CD4-positive, alpha-beta T cell treated with Interleukin-15 for 4 hours (primary cell): ENCODE measurements at places on chromosomes 1 and 21.

DNA sequence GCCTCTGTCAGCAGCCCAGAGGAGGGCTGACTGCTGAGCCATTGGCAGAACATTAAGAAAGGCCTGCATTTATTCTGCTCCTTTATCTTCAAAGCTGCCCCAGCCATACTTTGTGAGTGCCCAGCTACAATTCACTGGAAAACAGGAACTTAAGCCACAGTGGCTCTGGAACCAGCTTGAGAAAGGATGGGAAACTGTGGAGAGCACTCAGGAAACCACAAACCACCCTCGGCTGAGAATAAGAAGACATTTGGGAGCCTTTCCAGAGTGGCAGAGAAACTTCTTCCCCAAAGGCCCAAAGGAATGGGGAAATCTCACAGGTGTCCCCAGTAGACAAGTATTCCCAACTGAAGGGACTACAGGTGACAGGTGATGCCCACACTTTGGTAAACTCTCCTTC lies 1.8 kb downstream of the LAMB3 start:
- DNase-seq: no peak

GRCh38 chr1:69824932-69825331 lies 257.2 kb downstream of the LRRC7 start:
- no peak for DNase-seq

- DNase-seq: no peak
Measured at GRCh38 chr1:228004856-228005462, 1.8 kb upstream of the WNT3A start.

- no peak for DNase-seq
Measured at GRCh38 chr21:26457817-26458216, 115.3 kb downstream of the CYYR1 start.

DNA sequence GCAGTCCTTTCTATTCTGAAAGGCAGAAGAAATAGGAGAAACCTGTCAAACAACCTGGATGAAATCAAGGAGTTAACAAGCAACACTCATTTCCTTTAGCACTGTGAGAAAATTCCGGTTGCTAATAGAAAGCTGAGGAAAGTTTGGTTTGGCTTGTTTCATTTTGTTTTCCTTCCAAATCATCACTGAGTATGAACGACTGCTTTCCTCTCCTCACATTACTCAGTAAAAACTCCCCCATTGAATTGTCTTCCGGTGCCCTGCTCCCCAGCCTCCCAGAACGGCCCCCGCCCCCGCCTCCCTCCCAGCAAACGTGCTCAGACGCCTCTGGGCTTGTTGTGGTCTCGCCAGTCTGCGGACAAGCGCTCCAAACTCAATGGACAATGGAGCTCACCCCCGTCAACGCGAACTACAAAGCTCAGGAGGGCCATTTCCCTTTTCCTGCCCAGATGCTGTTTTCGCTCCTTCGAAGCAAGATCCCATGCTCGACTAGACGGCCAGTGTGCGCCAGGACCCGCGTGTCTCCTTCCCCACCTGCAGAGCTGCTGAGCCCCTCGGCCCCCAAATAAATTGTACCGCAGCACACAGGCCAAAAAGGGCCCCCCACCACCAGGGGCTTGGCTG lies 747 bp downstream of the STX6 start:
- peak; percentile 51 for DNase-seq

DNA sequence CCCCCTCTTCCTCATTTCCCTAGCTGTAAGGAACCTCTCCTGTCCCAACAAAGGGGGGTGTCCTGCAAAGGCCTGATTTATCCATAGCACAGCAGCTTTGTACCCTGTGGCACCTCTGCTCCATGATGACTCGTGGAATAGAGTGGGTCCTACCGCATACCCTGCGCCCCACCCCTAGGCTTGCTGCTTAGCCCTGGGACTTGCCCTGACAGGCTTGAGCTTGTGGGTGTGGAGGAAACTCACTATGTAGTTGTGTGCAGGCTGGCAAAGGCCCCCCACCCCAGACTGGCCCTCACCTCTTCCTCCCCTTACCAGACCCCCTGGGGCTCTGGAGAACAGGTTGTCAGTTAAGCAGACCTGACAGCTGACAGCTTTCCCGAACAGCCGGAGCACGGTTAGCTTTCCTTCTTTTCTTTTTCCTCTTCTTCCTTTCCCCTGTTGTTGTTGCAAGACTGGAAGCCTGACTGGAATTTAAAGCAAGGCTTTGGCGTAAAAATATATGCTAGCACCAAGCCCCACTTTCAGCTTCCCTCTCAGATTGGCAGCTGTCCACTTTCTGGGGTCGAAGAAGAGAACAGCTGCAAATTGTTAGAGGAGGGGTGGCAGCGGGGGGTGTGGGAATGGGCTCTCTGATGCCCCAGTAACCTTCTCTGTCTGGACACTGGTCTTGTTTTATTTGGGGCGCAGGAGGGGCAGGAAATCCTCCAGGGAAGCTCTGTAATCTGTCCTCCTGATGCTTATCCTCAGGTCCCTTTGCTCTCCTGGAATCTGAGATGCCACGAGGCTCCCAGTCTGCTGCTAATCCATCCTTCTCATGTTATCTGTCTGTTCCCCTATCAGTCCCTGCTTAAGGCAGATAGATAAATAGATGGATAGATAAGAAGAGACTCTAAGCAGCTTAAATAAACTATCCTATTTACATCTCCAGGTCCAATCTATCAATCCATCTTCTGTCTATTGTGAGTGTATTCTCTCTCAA lies 134.6 kb downstream of the BRINP2 start:
- no peak for DNase-seq

GRCh38 chr1:69506721-69507120 lies 61.0 kb upstream of the LRRC7 start:
- no peak for DNase-seq

GRCh38 chr1:90593312-90593711 lies 123.8 kb downstream of the BARHL2 start:
- DNase-seq: no peak

DNA sequence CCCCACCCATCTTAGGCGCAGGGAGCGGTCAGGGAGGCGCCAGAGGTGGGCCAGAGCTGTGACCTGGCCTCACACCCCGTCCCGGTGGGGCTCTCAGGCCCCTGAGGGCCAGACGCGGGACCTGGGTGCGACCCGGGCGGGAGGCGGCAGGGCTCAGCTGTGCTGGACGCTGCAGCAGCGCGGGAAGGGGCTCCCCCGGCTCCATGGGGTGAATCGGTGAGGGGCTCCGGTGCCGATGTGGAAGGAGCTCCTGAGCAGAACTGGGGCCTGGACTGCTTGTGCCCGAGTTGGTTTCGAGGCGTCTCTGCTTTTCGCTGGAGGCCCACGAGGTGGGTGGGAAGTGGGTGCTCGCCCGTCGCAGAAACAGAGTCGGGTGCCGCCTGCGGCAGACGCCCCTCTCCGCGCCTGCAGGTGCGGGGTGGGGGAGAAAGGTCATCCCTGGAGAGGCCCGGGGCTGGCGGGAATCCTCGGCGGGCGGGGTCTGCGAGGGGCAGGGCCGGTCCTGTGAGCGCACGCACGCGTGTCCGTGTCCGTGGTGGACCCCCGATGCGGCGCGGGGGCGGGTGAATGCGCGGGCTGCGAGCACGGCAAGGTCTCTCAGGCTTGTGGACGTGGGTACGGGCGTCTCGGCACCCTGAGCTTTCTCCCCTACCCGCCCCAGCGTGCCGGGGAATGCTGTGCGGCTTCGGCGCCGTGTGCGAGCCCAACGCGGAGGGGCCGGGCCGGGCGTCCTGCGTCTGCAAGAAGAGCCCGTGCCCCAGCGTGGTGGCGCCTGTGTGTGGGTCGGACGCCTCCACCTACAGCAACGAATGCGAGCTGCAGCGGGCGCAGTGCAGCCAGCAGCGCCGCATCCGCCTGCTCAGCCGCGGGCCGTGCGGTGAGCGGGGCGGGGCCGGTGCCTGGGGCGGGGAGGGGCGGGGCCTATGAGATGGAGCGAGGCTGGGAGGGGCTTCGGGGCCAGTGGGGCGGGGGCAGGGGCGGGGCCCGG lies 20.4 kb downstream of the AGRN start:
- DNase-seq: peak; percentile 70

GRCh38 chr1:114627107-114627506 lies 42.7 kb downstream of the DENND2C start:
- DNase-seq: no peak

DNA sequence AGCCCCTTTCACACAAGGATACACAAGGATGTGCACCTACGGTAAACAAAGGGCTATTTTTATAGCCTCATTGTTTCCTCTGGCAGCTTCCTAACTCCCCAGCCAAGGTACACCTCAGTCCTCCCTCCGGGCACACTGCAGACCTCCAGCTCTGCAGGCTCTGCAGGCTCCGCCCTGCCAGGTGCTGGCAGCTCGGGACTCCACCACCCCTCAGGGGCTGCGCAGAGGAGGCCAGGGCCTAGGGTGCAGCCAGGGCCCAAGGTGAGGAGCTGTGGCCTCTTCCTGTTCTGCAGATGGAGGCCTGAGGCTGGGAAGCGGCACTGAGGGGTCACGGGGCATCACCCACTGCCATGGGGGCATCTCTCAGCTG lies 19.8 kb upstream of the CLSTN1 start:
- no peak for DNase-seq

GRCh38 chr1:230542054-230542453 lies 100.2 kb upstream of the COG2 start:
- DNase-seq: no peak

- DNase-seq: no peak
Measured at GRCh38 chr1:59580257-59580656, 234.5 kb upstream of the HOOK1 start.

GRCh38 chr1:5908461-5909375 lies 83.5 kb downstream of the NPHP4 start:
- DNase-seq: no peak

DNA sequence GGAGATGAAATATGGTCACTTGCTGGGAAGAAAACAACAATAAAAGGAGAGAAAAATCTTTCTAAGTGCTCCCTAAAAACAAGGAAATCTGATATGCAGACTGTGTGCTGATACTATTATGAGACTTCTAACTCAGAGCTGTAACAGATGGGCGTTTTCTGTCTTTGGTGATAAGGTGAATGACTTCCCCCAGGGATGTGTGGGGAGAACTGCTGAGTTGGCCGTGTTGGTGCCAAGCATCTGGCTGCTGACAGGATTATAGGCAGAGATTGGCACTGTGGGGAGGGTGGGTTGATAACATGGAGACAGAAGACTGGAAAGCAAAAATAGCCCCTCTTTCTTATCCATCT lies 438.5 kb upstream of the PLXNA2 start:
- no peak for DNase-seq

DNA sequence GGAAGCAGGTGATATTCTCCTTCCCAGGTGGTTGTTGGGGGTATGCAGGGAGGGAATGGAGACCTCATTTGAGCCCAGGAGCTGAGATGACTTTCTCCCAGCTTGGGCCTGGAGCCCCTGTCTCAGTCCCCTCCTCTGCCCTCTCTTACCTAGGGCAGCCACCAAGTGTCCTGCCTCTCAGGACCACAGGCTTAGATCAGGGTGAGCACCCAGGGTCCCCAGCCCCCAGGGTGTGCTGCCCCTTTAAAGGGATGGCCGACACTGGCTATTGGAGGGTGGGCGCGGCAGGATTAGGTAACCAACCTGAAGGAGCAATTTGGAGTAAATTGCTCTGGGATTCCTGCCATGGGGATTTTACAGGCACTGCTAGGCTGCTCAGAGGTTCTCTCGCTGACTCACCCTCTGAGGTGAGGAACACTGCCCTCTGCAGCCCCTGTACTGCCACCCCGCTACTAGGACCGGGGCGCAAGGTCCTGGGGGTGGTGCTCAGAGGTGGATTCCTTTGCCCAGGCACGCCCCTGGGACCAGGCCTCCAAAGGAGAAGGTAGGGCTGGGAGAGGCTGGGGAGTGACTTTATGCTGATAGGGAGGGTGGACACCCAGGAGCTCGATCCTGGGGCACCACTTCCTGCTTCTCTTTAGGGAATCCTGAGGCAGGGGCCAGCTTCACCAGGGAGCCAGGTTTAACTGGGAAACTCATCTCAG lies 1.5 kb downstream of the RPS6KA1 start:
- DNase-seq: no peak

- peak; percentile 65 for DNase-seq
Measured at GRCh38 chr1:161044535-161044907, 1.3 kb downstream of the USF1 start.

GRCh38 chr1:162397039-162397448 lies 14.9 kb downstream of the SH2D1B start:
- DNase-seq: no peak

DNA sequence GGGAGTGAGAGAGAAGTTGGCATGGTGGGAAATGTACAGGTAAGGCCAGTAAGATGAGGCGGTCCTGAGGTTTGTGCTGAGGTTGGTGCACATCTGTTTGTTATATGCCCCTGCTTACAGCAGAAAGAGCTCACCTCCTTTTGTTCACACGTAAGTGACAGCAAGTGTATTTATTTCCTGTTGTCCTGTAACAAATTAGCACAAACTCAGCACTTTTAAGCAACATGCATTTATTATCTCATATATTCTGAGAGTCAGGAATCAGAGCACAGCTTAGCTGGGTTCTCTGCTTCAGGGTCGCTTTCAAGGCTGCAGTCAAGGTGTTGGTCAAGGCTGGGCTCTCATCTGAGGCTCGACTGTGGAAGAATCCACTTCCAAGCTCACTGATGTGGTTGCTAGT lies 45.8 kb downstream of the TENT5C start:
- DNase-seq: no peak

DNA sequence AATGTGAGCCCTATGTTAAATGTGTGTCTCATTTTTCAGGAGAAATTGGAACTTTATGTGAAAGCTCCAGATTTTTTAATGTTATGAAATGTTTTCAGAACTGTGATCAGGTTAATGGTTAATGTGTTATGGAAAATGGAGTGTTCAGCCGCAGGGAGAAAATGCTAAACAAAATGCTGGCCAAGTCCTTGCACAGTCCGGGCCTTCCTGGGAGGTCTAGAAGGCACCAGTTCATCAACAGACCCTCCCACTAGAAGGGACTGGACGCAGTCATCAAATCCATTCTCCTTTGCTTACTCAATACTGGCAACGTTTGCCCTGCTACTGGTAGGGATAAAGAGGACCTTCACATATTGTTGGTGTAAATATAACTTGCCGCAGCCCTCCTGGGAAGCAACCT lies 43.4 kb downstream of the VWA5B1 start:
- DNase-seq: no peak

GRCh38 chr21:27363719-27364477 lies 397.0 kb upstream of the ADAMTS5 start:
- DNase-seq: no peak

DNA sequence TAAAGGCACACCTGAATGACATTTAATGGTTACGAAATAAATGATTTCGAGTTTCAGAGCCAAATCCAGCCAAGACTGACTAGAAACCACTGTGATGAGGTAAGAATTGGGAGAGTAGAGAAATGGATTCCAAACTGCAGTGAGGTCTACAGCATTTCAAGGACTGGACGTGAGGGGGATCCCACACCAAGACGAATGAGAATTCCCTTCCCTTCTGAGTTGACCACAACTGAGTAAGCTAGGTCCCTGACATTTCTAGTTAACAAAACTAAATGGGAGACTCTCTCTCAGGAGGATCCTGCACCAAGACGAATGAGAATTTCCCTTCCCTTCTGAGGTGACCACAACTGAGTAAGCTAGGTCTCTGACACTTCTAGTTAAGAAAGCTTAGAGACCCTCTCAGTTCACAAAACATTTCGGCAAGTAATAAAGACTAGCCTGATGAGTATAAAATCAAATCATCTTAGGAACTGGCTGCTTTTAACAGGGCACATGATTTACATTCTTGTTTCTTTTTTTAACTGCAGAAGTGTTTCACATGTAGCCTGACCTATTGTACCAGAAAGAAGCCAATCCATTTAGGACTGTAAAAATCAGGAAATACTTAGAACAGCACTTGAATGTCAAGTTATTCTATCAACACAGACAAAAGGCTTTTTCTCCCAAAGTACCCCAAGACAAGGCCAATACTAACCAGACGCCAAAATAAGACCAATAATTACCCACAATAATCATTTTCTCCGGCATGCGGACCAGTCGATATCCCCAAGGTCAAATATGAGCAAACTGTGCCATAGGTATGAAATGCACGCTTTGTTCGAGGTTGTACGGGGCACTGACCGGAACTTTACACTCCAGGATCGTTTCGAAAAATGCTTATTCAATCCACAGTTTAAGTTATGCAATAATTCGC lies 1.4 kb upstream of the SPATA1 start:
- no peak for DNase-seq
